ENCODE measurements at places on chromosomes 12 and 14.

DNA sequence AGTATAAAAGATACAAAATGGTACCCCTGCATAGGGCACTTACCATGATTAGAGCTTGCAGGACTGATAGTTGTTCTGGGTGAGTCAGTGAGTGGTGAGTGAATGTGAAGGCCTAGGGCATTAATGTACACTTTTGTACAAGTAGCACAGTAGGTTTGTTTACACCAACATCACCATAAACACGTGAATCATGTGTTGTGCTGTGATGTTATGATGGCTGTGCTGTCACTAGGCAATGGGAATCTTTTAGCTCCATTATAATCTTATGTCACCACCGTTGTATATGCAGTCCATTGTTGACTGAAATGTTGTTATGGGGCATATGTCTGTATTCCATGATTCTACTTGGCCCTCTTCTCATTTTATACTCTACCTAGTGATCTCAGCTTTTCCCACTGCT, 11.8 kb downstream of the NUBPL start:
- no peak for DNase-seq

DNA sequence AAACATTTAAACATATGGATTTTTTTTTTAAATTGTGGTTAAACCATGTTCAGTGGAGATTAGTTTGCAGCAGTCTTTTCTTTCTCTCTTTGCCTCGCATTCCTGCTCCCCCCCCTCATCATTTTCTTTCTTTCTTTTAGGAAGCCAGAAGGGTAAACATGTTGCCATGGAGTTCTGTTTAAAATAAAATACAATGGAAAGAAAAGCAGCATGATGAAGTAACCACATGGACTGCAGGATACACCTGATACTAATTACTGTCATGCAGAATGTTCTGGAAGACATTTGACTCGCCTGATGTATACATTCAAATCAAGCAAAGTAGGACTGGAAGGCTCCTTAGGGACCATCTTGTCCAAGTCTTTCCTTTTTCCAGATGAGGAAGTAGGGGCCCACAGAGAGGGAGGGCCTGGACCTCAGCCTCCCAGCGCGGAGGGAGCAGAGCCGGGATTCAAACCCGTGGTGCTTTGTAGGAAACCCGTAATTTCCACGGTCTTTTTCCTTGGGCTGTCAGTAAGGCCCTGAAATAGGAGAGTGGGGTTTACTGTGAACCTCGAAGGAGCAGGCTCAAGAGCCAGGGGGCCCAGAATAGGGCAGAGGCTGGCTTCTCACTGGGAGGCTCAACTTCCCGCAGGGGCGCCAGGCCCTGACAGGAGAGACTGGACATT, 2.4 kb upstream of the MEG3 start:
- no peak for DNase-seq

DNA sequence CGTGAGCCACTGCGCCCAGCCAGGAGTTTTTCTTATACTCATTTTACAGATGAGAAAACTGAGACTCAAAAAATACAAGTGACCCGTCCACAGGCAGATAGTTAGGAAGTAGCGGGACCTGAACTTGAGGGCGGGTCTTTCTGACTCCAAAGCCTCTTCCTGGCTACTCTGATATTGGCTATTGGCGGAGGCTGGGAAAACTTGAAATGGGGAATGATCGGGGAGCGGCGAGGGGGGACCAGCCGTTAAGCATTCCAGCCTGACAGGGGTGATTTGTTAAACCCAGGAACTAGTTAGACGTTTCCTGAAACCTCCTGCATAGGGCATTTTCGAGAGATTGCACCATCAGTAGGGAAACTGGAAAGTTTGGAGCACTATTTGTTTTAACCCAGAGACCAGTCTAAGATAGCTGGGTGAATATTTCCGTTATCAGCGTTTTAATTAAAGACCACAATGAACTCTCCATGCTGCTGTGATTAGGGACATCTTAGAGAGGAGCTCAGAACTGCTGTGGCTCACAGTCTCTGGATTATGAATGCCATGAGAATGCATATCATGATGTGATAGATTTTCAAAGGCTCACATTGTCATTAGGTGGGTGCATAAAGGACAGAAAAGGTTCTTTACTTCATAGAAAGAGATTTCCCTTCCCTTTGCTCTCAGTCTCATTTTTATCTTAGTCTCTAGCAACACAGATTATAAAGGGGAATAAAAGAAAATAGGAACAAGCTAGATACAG, 2.5 kb downstream of the NR1H4 start:
- no peak for DNase-seq

- DNase-seq: no peak
Measured at GRCh38 chr12:131387281-131388163, 323.4 kb upstream of the SFSWAP start.

GRCh38 chr14:37591311-37591940, 3.6 kb downstream of the FOXA1 start:
- no peak for DNase-seq

DNA sequence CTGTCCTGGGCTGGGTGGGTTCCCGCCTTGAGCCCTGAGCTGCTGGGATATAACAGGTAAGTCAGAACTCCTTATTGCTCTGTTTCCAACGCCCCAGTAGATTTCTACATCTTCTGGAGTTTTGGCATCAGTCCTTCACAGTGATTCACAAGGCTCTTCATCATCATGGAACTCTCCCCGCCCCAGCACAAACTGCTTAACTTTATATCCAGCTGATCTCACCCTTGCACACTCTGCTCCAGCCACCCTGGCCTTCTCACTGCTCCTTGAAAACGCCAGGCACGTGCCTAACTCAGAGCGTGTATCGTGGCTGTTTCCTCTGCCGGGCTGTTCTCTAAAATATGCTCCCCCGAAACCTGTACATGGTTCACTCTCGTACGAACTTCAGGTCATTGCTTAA, 264.9 kb downstream of the NOVA1 start:
- no peak for DNase-seq

GRCh38 chr14:45786266-45786665, 533.3 kb upstream of the MIS18BP1 start:
- no peak for DNase-seq

GRCh38 chr12:108822497-108823205, 34.7 kb downstream of the SSH1 start:
- no peak for DNase-seq

GRCh38 chr14:65335411-65335947, 77.1 kb upstream of the FUT8 start:
- DNase-seq: no peak

DNA sequence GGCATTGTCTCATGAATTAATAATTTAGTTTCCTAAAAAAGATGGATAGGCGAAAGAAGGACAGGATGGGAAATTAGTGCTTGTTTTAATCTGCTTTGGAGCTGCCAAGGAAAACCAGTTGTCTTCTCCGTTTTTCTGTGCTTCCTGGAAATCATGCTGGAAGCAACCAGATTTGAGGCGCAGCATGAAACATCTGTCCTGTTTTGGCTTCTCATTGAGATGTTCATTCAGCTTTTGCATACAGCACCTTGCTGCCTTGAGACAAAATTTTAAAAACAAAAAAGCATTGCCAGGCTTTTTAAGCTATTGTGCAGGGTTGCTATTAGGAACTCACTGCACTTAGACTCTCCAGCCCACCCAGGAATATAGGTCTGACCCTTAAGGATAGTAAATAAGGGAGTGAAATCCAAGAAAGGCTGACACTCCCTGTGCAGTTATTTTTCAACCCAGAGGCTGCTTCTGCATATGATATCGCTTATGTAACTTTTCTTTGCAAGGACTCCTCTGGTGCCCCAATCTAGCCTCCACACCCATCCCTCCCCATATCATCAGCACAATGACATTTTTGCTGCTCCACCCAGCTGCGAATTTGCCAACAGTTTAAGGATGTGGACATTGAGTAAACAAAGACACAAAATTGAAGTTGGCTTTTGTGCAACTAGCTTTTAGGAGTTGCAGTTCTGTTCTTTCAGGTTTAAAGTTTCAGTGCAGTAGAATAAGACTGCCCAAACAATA, 46.9 kb upstream of the MDM1 start:
- DNase-seq: no peak

DNA sequence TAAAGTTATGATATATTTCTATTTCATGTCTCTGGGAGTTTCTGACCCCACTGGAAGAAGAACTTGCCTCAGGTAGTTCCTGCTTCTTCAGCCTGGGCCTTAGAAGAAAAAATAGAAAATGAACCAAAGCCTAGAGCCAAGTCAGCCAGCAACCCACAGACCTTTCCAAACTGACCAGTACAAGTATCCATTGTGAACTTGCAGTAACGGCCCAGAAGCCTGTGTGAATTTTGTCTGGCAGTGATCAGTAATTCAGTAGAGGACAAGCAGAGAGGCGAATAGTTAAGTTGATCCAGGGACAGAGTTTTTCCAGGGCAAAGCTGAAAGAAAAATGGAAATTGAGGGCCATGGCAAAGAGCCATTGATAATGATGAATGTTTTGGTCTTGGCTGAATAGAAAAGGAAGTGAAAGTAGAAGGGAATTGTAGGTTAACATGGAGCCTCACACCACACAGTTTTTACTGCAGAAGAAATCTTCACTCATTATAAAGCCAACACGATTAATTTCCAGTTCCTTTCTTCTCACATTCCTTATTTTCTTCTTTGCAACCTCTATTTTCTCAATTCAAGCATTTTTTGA, 311.8 kb downstream of the BTG1 start:
- DNase-seq: no peak

DNA sequence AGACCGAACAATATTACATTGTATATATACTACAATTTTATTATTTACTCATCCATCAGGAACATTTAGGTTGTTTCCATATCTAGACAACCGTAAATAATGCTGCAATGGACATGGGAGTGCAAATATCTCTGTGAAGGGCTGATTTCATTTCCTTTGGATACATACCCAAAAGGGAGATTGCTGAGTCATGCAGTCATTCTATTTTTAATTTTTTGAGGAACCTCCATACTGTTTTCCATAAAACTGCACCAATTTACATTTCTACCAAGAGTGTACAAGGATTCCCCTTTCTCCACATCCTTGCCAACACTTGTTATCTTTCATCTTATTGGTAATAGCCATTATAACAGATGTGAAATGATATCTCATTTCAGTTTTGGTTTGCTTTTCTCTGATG, 84.7 kb downstream of the SLC41A2 start:
- DNase-seq: no peak

DNA sequence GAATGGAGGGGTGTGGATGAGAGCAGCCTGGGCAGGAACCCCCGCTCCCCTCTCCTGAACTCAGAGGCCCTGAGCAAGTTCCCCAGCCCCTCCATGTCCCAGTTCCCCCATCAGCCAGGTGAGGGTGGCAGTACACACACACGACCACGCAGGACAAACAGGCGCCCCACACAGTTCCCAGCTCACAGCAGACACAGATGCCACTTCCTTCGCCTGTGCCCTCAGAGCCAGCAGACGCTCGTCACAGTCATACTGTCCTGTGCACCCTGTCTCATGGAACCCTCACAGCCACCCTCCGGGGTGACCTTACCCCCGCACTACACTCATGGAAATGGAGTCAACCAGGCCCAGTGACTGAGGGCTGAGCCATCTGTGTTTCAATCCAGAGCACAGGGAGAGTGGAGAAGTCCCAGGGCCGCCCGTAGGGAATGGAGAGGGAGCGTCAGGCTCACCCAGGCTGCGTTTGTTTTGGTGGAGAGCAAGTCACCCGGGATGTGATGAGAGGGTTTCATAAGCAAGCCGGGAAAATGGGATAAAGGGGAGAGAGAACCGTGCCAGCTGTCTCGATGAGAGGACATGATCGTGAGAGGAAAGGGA, 47.5 kb upstream of the DYNC1H1 start:
- no peak for DNase-seq

- DNase-seq: no peak
Measured at GRCh38 chr12:47068539-47068938, 10.9 kb upstream of the PCED1B start.

DNA sequence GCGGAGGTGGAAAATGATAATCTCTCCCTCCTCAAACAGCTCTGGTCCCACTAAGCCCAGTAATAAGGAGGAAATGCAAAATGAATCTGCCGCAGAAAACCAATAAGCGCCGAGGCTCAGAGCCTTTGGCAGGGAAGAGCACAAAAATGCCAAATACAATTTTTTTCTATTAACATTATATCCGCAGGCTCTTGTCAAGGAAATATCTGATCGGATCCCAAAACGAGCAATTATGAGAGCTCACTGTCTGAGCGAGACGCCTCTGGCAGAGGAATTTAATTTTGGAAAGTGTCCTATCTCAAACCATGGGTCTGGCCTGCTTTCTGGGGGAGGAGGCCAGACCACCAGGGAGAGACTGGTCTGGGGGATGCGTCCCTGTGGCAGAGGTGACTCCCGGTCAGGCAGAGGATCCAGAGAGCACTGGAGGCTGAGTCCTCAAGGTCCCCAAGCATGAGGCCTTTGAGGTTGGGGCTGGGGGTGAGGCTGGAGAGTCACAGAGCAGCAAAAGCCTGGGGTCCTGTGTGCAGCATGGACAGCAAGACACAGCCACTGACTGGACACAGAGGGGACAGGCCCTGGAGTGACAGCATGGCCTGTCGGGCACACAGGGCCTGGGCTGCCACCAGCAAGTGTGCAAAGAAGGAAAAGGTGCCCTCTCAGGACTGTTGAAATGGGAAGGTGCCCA, 342.8 kb upstream of the SFSWAP start:
- no peak for DNase-seq

GRCh38 chr12:55744340-55745030, 1.6 kb downstream of the GDF11 start:
- DNase-seq: no peak

GRCh38 chr12:99558109-99558508, 89.4 kb upstream of the GARIN6 start:
- no peak for DNase-seq

GRCh38 chr14:42860371-42860770, 1253.7 kb downstream of the LRFN5 start:
- no peak for DNase-seq

GRCh38 chr12:38155526-38156496, 160.8 kb upstream of the ALG10B start:
- no peak for DNase-seq

GRCh38 chr14:100898935-100899883, 4.3 kb downstream of the RTL1 start:
- DNase-seq: no peak

GRCh38 chr12:107319533-107320032, 226.2 kb upstream of the CRY1 start:
- no peak for DNase-seq

- DNase-seq: no peak
Measured at GRCh38 chr12:90064852-90065801, 356.5 kb upstream of the ATP2B1 start.

- DNase-seq: no peak
Measured at GRCh38 chr14:70096866-70097265, 91.9 kb downstream of the SLC8A3 start.

DNA sequence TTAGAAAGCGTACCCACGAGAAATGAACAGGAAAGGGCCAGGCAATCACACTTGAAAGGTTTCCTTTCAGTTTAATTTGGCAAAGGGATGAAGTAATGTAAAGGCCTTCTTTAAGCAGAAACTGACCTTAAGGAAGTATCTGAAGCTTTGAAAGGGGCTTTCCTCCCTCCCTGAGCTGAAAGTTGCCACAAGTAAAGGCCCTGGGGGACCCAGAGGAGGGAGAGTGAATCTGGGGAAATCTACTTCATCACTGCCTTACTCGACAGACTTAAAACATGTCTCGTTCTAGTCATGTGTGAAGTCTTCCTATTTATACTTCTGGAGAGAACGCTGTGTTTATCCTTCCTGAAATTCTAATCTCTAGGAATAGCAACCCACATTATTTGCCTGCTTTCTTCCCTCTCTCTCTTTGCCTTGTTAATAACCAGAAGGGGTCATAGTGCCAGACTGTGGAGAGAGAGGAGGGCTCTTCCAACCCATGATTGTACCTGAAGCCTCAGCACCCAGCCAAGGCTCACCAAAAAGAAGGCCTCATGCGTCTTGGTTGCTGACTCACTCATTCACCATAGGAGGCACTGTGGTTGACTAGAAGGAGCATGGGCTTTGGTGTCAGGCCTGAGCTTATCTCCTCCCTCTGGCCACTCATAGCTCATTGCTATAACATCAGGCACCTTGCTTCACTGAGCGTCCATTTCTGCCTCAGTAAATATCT, 10.2 kb upstream of the GPX2 start:
- DNase-seq: no peak

Data from D721Med (cell line).